A375 (cell line): ENCODE measurements at places on chromosomes 2 and 18. TPM values are rescaled to one million over a fixed set of nuclear protein-coding genes. Genes with fewer than 3 reads are reported as not detected.

Gene SPHKAP
- total RNA-seq: not detected in 2 replicates

Gene TUBA3D
- total RNA-seq: not detected in 2 replicates

Gene HIBCH
- 7.8 and 11.6 TPM in 2 replicates for total RNA-seq

Gene FHOD3
- 10.5 and 12.1 TPM in 2 replicates for total RNA-seq

Gene NXPH2
- 0.42 TPM in 1 of 2 replicates, not detected in the other for total RNA-seq

Gene MFSD2B
- total RNA-seq: 0.19 TPM in 1 of 2 replicates, not detected in the other

Gene TCF23
- not detected in 2 replicates for total RNA-seq

Gene CPS1
- 11.1 and 11.3 TPM in 2 replicates for total RNA-seq

Gene C2orf81
- 5.5 and 8.5 TPM in 2 replicates for total RNA-seq

Gene CABYR
- 4.1 and 4.5 TPM in 2 replicates for total RNA-seq

Gene SALL3
- not detected in 2 replicates for total RNA-seq

Gene GAREM2
- 2.4 and 3.5 TPM in 2 replicates for total RNA-seq

Gene IL36RN
- not detected in 2 replicates for total RNA-seq

Gene UGP2
- total RNA-seq: 31.1 and 36.7 TPM in 2 replicates

Gene FEV
- total RNA-seq: not detected in 2 replicates

Gene ZCCHC2
- 6.2 and 8.0 TPM in 2 replicates for total RNA-seq

Gene TTR
- not detected in 2 replicates for total RNA-seq

Gene HK2
- 29.3 and 29.6 TPM in 2 replicates for total RNA-seq

Gene SULT1C2
- total RNA-seq: 2.5 and 3.5 TPM in 2 replicates

Gene RSAD2
- 0.21 TPM in 1 of 2 replicates, not detected in the other for total RNA-seq

Gene KLF7
- 5.6 and 9.3 TPM in 2 replicates for total RNA-seq
